NCI-H526 (cell line): ENCODE measurements at places on chromosomes 11 and 22.

DNA sequence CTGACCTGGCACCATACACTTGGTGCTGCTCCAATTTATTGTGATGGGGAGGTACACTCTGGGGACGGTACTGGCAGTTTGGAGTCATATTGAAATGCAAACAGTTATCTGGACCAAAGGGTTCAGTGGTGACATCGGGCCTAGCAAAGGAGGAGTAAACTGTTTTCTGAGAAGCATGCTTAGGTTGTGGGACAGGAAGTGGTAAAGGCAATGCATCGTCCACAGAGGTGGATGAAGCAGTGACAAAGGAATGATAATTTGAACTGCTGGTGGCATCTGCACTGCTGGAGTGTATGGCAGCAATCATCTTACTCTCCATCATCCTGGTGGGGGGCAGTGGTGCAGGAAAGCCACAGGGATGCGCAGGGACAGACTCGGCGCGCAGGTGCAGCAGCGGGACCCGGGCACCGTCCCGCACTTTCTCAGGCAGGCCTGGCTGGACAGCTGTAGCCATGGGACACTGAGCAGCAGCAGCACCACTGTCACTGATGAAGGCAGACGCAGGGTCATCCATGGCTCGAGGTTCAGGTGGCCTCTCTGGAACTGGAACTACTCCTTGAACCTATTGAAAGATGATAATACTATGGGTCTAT, 28.0 kb upstream of the TP53AIP1 start:
- DNase-seq = no peak

- no peak for DNase-seq
Observed at GRCh38 chr11:70146299-70146698, 56.8 kb upstream of the FADD start.

GRCh38 chr22:23763579-23763945, 772 bp downstream of the C22orf15 start:
- no peak for DNase-seq

DNA sequence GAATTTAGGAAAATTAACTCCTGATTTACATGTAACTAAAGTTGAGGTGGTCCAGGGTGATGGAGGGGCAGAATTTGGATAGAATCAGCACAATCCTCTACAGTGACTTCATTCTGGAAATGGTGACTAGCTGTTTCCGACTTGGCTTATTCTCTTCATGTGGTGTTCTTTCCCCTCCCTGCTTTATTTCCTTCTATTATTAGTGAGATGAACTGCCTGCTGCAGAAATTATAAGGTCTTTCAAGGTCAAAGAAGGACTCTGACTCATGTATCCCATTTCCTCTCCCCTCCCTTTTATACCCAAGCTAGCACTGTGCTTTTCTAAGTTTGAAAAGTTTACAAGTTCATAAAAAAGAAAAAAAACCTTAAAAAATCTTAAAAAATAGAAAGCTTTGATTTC, 12.2 kb upstream of the MRPL17 start:
- no peak for DNase-seq

DNA sequence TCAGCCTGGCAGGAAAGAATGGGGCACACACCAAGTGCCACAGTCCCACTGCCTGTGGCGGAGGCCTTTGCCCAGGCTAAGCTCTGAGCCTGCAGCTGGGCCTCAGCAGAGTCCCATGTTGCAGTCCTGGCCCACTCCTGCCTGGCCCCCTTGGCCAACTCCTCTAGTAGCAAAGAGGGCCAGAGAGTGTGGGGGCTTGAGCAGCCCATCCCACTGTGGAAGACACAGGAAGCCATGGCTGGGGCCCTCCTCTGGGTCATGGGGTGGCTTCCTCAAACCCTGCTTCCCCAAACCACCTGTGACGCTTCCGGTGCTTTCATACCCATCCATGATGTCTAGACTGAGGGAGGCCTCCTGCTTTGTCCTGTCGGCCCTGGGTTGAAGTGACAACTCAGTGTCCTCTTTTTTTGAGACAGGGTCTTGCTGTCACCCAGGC, 5.8 kb downstream of the RPS19BP1 start:
- DNase-seq = no peak

GRCh38 chr11:68841718-68842426, at the start of gene CPT1A:
Gene CPT1A (minus strand): TSS chr11:68841916. CDS start chr11:68815474, 26,442 bp downstream.
- peak; percentile 35 for DNase-seq

DNA sequence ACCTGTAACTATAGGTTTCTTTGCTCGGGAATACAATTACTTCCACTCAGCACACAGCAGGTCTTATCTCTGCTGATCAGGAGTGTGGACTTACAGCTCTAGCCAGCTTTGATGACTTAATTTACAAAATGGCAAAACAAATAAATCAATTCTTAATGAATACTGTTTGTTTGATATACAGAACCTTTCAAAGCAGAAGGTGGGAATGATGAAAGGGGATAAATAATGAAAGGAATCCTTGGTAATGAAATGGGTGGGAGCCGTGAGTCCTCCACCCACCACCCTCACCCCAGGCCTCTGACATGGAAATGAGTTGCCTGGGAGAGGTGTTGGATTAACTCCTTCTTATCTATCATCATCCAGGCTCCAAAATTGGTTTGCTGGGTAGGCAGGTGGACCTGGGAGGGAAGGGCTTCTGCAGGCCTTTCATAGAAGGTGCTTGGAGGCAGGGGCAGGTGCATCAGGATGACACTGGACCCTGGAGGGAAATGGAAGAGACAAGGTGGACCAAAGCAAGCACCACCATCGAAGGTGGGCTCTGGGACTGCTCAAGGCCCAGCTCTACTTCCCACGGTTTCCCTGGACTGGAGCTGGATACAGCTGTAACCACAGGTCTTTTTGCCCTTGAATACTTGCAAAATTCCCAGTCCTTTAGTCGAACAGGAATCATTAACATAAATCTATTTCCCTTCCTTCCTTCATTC, 23.0 kb downstream of the POU2AF1 start:
- DNase-seq = peak; percentile 88

DNA sequence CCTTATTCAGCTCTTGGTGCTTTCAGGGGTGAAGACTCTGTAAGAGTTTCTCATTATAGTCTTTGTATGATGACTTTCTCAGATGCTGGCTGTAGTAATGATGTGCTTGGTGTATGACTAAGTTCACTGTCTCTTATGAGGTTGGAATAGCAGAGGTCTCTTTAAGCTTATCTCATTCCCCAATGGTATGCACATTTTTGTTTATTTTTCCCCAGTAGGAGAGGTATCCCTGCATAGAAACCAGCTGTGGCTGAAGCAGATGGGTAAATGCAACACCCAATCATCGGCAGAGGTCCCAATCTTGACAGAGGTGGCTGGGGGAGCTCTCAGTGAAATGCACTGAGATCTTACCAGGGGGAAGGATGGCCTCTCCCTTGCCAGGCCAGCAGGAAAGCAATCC, 34.6 kb downstream of the BBOX1 start:
- no peak for DNase-seq

DNA sequence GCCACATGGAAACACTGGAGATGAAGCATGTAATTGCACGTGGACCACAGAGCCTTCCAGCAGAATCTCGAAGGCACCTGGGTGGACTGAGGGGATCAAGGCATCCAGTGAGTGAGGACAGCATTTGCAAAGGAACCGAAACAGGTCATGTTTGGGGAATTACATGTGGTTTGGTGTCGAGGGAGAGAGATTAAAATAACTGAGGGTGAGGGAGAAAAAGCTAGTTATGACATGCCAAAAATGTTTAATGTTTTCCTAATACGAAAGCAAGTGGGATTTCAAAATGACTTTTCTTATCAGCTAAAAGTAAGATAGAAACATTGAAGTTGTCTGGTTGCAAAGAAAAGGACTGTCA, 157.1 kb downstream of the BLID start:
- DNase-seq = no peak

DNA sequence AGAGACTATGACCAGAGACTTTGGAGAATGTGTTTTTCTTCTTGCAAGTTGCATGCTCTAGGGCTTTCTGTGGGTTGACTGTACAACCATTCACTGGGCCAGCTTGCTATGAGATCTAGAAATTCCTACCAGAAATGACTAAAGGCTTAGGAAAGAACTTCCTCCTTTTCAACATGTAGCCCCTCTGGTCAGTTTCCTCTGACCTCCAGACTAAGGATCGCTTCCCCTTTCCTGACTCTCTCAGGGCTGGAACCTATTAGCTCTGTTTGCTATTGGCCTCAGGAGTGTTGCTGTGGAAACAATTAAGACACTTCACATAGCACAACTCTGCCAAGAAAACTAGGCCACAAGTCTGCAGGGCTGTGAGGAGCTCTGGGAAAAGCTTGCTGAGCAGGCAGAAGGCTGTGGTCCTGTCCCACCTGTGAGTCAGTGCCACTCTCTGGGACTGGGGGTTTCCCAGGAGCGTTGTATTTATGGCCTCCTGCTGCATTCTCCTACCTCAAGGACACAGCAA, 10.7 kb downstream of the CRY2 start:
- no peak for DNase-seq

GRCh38 chr11:132544007-132544406, 988.3 kb downstream of the OPCML start:
- DNase-seq = no peak

- no peak for DNase-seq
Observed at GRCh38 chr22:38523479-38523878, 17.4 kb upstream of the DDX17 start.

- DNase-seq = peak; percentile 41
Observed at GRCh38 chr11:86800076-86800959, at the start of gene PRSS23. Gene PRSS23 (plus strand): TSS chr11:86800542. CDS start chr11:86807644, 7,102 bp downstream.

DNA sequence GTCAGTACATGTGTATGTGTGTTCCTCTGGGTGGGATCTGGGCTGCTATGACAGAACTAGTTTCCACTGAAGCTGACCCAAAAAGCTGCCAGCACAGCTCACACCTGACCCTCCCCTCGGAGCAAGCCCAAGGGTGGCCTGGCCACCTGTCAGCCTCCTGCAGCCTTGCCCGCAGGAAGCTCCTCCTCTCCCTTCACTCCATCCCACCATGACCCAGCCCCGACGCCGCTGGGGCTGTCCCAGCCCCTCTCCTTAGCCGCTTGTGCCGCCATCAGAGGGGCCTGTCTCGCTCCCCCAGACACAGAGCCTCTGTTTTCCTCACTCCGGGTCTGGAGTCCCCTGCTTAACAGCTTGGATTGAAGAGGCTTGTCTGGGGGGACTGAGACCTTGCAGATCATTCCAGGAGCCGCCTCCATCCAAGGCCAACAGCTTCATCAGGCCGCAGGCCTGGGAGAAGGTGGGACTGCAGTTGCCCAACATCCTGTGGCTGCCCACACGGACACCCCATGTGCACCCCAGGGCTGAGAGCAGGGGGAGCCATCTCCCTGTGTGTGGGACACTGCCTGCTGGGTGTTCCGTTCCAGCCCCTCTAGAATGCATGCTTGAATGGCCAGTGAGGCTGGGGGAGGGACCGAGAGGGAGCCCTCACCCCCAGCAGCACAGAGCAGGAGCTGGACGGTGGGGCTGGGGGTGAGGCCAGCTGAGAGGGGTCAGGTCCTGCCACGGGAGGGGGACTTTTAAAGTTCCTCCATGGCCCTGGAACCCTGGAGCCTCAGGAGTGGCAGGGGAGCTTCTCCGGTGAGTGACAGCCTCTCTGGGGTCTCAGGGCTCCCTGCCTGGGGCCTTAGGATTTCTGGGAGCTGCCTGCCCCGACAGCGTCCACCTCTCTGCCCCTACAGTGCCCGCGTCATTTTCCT, 696 bp downstream of the MRGPRF start:
- no peak for DNase-seq

GRCh38 chr11:87304412-87304811, 266.7 kb downstream of the TMEM135 start:
- DNase-seq = no peak

DNA sequence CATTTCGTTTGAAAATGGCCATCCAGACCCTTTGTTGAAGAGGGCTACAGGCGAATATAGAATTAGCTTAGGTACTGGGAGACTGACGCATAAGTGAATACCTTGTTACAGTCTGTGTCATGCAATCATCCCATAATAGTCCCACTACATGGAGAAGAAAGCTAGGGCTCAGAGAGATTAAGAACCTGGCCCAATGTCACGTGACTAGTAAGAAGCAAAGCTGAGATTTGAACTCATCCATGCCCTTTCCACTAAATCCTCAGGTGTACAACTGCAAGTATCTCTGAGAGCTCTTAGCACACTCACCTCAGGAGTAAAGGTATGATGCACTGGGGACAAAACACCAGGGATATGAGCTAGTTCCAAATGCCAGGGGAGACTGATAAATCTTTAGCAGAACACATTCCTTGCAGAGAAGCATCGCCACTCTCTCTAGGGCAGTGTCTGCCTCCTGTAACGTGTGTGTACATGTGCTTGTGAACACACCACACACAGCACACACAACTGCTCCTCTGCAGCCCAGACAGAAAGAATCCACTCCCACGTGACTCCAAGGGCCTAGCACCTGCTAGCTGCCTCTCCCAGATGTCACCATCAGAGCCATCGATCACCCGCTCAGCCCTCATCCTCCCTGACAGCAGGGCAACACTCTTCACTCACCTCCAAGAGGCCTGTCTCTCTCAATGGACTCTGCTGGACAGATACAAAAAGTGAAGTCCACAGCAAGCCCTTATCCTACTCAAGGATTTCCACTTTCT, 402.8 kb downstream of the NXPE2 start:
- no peak for DNase-seq

GRCh38 chr22:16974298-16975084, 33.5 kb downstream of the GAB4 start:
- DNase-seq = no peak

DNA sequence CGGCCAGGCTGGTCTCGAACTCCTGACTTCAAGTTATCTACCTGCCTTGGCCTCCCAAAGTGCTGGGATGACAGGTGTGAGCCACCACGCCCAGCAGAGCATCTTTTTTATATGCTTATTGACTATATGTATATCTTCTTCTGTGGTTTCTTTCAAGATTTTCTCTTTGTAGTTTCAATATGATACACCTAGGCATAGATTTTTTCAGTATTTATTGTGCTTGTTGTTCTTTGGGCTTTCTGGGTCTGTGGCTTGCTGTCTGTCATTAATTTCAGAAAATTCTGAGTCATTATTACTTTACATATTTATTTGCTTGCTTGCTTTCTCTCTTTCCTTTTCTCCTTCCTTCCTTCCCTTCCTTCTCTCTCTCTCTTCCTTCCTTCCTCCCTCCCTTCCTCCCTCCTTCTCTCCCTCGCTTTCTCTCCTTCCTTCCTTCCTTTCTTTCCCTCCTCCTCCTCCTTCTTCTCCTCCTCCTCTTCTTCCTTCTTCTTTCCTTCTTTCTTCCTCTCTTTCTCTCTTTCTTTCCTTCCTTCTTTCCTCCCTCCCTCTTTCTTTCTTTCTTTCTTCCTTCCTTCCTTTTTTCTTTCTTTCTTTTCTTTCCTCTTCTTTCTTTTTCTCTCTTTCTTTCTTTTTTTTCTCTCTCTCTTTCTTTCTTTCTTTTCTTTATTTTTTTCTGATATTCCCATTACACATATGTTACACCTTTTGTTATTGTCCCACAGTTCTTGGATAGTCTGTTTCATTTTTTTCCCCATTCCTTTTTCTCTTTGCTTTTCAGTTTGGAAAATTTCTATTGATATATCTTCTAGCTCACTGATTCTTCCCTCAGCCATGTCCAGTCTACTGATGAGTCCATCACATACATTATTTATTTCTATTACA, 10.9 kb upstream of the DCHS1 start:
- DNase-seq = no peak

GRCh38 chr22:42673898-42674401, 24.8 kb upstream of the CYB5R3 start:
- no peak for DNase-seq
